T-cell (primary cell): ENCODE measurements at places on chromosomes 1 and 21.

DNA sequence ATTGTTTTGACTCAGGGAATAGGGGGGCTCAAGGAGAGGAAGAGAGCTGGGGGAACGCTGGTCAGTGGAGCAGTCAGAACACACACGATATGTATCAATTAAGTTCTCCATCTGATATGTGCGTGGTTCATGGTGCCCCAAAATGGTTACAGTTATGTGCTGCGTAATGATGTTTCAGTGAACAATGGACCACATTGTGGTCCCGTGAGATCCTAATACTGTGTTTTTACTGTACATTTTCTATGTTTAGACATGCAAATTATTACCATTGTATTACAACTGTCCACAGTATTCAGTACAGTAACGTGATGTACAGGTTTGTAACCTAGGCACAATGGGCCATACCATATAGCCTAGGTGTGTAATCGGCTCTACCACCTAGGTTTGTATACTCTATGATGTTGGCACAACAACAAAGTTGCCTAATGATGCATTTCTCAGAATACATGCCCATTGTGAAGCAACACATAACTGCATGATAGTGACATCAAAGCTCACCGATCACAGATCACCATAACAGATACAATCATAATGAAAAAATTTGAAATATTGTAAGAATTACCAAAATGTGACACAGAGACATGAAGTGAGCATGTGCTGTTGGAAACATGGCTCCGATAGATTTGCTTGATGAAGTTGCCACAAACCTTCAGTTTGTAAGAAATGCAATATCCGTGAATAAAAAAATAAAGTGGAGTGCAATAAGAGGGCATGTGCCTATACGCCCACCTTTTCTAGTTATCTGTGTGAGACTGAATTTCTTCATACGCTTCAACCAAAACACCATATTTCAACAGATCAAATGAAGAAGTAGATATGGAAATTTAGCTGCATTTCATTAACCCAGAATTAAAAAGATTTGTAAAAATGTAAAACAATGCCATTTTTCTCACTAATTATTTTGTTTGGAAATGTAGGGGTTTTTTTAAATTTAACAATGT lies 14.8 kb upstream of the TMEM54 start:
- DNase-seq: no peak

- no peak for DNase-seq
These were observed 2.0 kb downstream of the CAMK2N1 start for GRCh38 chr1:20483833-20484518.

DNA sequence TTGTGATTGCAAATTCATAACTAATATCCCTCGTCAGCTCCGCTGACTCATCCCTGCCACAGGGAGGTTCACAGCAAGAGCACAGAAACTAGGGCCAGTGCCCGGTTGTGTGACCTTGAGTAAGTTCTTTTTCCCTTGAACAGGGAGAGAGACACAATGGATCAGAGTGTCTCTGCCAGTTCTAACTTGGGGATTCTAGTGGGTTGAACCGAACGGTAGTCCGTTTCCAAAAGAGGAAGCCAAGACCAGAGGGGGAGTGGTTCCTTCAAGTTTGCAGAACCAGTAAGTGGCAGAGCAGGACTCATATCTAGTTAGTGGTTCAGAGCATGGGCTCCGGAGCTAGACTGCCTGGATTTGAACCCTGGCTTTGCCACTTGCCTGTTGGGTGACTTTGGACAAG lies 4.9 kb upstream of the SHISA4 start:
- DNase-seq: no peak

DNA sequence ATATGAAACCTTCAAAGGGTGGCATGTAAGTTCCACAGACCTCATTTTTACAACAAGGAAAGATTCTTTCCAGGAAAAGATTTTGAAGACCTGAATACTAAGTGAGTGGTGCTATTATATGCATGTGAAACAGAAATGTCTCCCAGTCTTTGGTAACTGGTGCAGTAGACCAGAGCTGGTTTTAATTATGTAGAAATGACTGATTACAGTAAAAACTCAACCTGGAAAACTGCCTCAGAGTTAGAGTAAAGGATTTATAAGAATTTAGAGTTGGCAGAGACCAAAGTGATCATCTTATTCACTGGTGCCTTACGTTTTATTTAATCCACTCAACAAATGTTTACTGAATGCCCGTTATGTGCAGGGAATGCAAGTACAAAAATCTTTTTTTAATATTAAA lies 30.2 kb upstream of the LRRC8D start:
- no peak for DNase-seq

DNA sequence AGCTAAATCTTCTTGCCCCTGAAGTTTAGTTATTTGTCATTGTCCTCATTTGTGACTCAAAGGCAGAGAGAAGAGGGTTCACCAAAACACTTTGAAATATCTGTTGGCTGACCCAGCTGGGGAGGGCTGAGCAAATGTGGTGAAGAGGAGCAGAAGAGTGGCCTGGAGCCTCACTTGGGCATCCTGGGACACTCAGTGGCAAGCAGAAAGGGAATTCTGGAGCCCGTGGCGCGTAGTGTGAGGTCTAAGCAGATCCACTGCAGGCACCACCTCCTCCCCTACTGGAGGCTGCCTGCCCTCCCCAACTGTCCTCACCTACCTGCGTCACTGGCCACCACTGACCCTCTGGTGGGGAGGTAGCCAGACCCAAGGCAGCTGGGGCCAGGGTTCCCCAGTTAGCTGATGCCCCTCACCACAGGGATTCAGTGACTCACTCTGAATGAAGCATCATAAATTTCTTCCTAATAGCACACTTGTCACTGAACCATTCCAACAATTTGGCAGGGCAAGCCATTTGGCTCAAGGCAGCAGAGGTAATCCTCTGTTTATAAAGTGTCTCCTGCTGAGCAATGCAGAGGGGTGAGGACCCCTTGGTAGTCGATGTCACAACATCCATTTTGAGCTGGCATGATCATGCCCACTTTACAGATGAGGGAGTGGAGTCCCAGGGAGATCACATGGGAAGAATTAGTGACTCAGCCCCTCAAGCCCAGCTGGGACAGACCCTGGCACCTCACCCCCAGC lies 80.3 kb downstream of the NENF start:
- DNase-seq: no peak

DNA sequence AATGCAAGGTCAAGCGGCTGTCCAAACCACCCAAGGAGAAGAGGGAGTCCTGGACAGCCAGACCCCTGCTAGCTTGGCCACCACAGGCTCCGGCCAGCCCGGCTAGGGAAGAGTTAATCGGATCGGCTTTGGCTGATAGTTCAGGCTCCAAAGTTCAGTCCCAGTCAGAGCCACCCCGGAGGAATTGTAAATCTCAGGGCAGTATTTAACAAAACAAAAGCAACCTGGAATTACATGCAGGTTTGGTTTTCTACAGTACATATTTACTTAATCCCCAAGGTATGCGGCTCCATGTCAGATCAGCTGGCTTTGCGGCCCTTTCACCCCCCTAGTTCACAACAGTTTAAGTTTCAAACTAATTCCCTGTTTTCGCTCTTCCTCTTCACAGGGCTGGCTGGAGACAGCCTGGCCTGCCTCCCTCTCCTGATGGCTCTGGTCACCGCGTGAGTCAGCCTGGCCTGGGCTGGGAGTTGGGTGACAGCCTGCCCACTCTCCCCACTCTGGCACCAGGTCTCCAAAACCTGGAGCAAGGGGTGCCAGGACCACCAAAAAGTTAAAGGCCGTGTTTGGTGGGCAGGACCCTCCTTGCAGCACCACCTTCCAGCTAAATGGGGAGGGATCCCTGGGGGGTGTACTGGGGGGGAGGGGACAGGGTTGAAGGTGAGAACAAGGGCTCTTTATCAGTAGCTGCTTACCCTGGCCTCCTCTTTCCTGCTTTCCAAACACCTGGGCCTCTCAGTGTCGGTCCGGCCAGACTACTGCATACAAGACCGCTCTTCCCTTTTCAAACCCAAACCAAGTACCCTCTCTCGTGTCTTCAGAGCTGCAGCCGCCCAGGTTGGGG lies 1.9 kb downstream of the DHRS3 start:
- no peak for DNase-seq

- DNase-seq: no peak
These were observed 68.9 kb downstream of the SNRPE start for GRCh38 chr1:203930342-203930741.

DNA sequence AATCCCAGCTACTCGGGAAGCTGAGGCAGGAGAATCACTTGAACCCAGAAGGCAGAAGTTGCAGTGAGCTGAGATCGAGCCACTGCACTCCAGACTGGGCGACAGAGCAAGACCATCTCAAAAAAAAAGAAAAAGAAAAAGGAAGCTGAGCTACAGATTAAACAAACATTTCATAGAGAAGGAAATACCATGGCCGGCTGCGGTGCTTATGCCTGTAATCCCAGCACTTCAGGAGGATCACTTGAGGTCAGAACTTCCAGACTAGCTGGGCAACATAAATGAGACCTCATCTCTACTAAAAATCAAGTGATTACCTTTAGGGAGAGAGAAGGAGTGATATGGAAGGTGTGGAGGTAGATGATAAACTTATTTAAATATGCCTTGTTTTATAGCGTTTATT lies 14.0 kb upstream of the CFAP126 start:
- DNase-seq: no peak

GRCh38 chr1:188668083-188668482 lies 1809.6 kb downstream of the BRINP3 start:
- DNase-seq: no peak
